T-helper 1 cell treated with Interleukin-12 subunit alpha and Interleukin-12 subunit beta and Interleukin-4 antibody, amounts not matched to agents 30 ng/mL and 1 ng/mL, for 36 hours (primary cell): ENCODE measurements at places on chromosomes 1 and 21. TPM values are rescaled to one million over a fixed set of nuclear protein-coding genes. Genes with fewer than 3 reads are reported as not detected.

The HAPLN2 gene
- not detected in 2 replicates for total RNA-seq

The C8B gene
- not detected in 2 replicates for total RNA-seq

The RGSL1 gene
- not detected in 2 replicates for total RNA-seq

The HMCN1 gene
- total RNA-seq = 0.10 and 0.22 TPM in 2 replicates

The GFI1 gene
- total RNA-seq = 92.4 and 94.5 TPM in 2 replicates

The NFYC gene
- 98.8 and 103 TPM in 2 replicates for total RNA-seq

The OR2L8 gene
- 0.34 TPM in 1 of 2 replicates, not detected in the other for total RNA-seq
